ENCODE measurements at places on chromosomes 3 and 15. TPM values are rescaled to one million over a fixed set of nuclear protein-coding genes. Genes with fewer than 3 reads are reported as not detected.
A peak's percentile ranks its signal among the peaks of the same experiment; 100 is the strongest.

EEFSEC gene
- 8.0 TPM for total RNA-seq

DNA sequence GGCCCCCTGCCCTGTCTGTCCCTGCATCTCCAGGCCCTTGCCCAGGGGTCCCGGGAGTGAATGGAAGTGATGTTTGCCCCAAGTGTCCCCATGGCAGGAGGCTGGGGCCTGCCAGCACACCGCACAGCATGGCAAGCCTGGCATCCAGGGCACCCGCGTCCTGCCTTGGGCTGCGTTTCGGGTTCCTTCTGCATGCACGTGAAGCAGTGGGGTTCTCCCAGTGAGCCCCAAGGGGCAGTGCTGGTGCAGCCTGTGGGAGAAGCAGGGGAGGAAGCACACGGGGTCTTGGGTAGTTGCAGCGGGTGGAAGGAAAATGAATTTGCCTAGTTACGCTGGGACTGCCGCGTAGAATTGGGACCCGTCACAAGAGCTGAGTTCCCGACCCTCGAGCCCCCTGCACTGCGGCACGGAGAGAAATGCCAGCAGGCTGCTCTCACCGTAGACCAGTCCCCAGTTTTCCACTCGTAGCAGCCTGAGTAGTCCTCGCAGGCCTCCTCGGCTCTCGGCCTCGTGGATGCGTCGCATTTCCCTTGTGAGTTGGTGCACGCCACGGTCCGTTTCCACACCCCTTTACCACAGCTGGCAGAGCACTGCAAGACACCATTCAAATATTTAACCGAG is 259.5 kb upstream of the LYSMD4 start:
- no peak for DNase-seq

GRCh38 chr15:84917452-84917851 is 33.0 kb downstream of the SLC28A1 start:
- DNase-seq, result no peak

DNA sequence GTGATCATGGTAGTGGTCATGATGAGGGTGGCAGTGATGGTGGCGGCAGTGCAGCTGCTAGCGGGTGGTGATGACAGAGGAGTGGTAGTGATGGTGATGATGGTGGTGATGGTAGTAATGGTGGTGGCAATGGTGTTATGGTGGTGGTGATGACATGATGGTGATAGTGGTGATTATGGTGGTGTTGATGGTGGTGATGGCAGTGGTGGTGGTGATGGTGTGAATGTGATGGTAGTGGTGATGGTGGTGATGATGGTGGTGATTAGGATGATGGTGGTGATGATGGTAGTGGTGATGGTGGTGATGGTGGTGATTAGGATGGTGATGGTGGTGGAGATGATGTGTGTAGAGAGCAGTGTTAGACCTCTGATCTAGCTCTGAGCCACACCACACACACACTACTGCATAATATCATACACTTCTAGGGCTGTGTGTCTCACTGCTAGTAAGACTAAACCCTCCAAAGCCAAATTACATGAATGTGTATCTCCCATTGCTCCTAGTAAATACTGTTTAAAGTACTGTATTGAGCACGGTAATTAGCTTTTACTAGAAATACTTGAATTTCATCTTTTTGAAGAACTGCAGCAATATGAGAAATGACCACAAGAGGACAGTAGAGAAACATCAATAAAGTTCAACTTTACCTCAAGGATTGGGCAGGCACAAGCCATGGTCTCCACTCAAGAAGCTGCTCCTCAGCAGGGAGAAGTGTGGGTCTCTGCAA is 28.8 kb downstream of the TMED3 start:
- DNase-seq, result peak; percentile 41

DNA sequence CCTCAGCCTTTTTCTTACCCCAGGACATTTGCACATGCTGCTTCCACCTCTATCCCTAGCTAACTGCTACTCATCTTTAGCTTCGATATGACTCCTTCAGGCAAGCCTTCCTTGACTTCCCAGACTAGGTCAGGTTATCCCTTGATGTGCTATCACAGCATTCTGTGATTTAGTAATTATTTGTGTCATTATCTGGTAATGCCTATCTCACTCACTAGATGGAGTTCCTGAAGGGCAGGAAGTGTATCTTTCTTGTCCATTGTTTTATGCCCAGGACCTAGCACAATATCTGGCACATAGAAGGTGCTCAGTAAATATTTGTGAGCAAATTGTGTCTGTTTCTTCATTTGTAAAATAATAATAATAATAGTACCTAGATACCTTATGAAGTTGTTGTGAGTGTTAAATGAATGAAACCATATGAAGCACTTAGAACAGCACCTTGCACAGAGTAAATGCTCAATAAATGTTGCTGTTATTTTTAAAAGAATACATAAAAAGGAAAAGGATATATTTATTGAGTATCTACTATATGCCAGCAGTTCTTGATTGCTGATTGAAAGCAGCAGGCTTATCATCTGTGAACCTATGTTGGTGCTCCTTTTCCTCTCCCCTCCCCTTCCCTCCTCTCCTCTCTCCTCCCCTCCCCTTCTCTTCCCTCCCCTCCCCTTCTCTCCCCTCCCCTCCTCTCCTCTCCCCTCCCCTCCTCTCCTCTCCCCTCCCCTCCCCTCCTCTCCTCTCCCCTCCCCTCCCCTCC is 31.5 kb downstream of the SQOR start:
- no peak for DNase-seq

ZNF774 gene
- total RNA-seq, result 1.3 TPM

CIB1 gene
- total RNA-seq, result 36.3 TPM

GRCh38 chr3:110810356-110810755 is 261.3 kb upstream of the NECTIN3 start:
- DNase-seq, result no peak
